Lung (tissue), 17 donors: ENCODE measurements at places on chromosomes 2 and 18. TPM values are rescaled to one million over a fixed set of nuclear protein-coding genes. Genes with fewer than 3 reads are reported as not detected.

The NTSR2 gene
- not detected for total RNA-seq

The FN1 gene
- total RNA-seq, result 1,129 TPM

The MARCHF4 gene
- 0.34 TPM for total RNA-seq

The SNORC gene
- total RNA-seq, result 0.97 TPM

The CAPN14 gene
- total RNA-seq, result 0.21 TPM

The CHST9 gene
- total RNA-seq, result 19.6 TPM

The SPATA3 gene
- total RNA-seq, result not detected

The CNGA3 gene
- 0.40 TPM for total RNA-seq

The BBS5 gene
- 22.5 TPM for total RNA-seq

The KIAA2012 gene
- 5.3 TPM for total RNA-seq

The PCGF1 gene
- 16.7 TPM for total RNA-seq

The GPR39 gene
- total RNA-seq, result 12.4 TPM

- DNase-seq, result no peak
These were observed 392 bp downstream of the ST8SIA3 start for GRCh38 chr18:57352761-57353136.

GRCh38 chr2:105373895-105374401, 24.9 kb downstream of the FHL2 start:
- no peak for DNase-seq

DNA sequence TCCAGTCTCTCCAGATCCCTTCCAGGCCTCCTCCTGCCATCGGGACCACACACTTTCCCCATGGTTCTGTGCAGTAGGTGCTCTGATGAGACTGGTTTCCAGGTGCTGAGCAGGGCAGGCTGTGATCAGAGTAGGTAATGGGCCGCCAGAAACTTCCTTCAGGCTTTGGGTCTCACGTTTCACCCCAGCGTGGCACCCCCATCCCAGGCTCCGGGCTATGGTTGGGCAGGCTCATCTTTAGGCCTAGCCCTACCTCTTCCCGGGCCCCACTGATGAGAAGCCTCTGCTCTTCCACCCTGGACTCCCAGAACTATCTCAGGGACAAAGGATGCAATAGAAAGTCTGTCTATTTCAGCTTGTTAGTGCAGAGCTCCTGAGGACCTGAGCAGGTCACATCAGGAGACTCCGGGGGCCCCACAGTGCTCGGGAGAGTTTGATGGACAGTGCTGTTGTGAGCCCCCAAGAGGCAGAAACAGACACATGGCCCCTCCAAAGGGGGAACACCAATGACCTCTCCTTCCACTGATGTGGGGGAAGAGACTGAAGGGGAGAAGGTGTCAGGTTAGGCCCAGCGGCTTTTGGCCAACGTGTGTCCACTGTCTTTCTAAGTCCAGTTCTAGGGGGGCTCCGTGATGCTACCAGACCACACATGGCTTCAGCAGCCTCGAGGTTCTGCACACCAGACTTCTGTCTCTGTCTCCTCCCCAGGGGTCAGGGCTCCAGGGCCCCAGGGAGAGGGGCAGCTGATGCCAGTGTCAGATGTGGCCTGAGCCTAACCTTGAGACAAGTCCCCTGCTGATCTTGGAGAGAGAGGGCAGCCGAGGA, 5.8 kb upstream of the PROM2 start:
- DNase-seq, result no peak

DNA sequence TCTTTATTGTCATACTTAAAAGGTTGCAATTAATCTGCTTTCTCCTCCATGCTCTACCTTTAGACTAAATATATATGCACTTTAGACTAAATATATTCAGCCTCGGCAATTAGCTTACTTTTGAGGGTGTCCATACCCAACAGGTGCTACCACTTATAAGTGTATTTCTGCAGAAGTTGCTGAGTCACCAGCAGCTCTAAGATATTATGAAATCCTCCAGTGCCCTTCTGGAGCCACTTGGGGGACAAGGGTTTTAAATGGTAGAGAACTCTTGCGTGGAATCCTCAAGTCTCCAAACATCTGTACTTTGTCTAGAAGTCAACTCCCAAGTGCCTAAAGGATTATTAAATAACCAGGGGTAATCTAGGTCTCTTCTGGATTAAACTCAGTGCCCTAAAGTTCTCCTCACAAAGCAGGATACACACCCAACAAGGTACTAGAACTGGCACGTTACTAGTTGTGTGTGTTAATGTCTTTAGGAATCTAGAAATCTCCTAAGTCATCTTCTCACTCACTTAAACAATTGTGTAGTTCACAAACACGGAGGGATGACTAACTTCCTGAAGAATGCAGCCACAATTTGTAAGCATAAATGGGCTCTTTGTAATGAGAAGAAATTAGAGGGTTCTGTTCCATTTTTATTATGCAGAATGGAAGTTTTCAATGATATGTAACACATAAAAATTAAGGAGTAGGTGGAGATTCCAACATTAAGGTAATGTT, 159.7 kb downstream of the CD226 start:
- no peak for DNase-seq

GRCh38 chr18:5451871-5452270, 91.9 kb downstream of the EPB41L3 start:
- DNase-seq, result no peak

DNA sequence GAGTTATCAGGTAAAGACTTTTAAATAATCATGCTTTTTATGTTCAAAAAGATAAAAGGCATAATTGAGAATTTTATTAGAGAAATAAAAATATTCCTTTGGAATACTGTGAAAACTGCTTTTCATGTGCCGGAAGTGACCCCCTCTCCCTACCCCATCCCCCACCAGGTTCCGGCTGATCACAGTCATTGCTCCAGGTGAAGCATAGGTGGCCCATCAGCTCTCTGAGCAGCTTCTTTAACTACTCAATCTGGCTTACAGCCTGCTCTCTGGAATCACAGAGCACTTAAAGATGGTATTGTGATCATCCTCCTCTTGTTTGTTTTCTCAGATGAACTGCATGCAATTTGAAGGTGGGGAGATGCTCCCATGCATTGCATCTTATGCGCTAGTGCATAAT, 257.7 kb downstream of the EN1 start:
- no peak for DNase-seq

- DNase-seq, result no peak
These were observed 3.8 kb upstream of the EGR4 start for GRCh38 chr2:73297151-73297559.

DNA sequence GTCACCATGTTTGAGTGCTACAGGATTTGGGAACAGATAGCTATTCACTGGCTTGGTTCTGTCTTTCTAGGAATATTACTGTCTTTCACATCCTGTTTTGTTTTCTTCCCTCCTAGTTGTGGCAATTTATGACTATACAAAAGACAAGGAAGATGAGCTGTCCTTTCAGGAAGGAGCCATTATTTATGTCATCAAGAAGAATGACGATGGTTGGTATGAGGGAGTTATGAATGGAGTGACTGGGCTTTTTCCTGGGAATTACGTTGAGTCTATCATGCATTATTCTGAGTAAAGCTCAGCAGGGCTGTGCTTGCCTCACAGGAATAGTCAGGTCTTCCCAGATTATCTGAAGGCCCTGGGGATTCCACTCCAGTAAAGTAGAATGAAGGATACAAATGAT, 98.9 kb downstream of the ABI2 start:
- no peak for DNase-seq

DNA sequence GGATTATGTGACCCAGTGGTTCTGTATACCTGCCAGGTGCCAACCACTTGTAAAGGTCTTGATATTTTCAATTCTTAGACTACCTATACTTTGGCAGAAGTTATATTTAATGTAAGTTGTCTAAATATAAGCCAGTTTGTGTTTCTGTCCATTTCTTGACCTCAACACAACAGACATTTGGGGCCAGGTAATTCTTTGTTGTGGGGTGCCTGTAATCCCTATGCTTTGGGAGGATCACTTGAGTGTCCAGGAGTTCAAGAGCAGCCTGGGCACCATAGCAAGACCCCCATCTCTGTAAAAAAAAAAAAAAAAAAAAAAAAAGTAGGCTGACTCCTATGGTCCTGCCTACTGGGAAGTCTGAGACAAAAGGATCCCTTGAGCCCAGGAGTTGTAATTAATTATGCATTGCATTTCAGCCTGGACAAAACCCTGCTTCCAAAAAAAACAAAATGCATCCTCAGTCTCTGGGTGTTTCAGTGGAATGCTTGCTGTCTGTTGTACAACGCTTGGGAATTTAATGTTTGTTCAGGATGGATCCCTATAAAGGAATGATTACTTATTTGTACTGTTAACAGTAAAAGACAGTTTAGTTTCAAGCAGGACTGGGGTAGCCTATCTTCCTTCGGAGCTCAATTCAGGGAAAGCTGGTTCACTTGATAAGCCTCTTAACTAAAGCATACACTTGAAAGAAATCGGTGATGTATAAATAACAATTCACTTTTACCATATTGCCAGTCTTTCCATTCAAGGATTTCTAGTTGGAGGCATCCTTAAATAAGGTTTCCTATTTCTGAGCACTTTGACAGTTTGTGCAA, 3.4 kb downstream of the RPS27A start:
- DNase-seq, result no peak

DNA sequence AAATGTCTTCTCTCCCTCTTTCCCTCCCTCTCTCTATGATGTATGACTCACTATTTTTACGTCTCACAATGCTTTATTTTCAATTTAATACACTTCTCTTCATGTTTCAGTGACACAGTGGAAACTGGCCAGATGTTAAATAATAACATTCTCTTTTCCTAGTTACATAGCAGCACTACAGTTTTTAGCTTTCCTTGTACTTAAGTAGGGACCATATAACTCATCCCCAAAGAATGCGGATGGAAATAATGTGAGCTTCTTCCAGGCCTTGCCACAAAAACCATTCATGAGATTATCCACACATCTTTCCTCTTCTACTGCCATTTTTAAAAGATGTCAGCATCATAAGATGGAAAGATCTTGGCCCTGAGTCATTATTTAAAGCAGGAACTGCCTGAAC, 789.4 kb downstream of the LRP1B start:
- DNase-seq, result peak; percentile 4

DNA sequence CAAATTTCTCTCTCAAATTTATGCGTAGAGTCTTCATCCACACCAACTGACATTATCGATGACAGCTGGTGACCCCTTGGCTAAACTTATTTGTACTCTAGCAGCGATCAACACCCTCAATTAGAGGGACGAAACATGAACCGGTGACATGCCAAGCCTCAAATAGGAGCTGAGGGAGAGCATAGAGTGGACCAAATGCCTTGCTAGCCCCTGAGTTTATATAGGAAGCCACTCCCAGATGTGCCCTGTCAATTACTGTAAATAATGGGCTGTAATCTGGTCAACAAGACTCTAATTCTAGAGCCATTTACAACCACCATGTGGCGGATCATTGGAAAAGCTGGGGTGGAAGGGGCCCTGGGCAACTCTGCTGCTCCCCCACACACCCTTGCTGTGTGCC, 47.6 kb upstream of the FHL2 start:
- DNase-seq, result no peak

DNA sequence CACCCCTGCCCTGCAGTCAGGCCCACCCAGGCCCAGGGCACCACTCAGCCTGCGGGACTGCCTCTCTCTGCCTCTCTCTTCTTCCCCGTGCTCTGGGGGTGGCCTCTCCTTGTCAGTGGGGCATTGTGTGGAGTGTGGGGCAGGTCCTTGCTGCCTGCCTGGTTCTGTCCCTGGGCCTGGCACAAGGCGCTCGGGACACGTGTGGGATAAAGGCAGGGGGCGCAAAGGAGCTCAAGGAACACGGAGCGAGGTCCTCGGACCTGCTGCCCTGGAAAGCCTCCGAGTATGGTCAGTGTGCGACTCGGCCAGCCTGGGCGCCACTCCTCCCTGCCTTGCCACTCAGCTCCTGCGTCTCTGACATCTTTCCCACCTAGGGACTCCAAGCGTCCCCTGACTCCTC, 262.2 kb downstream of the HDAC4 start:
- DNase-seq, result no peak

GRCh38 chr2:128362176-128362888, 43.7 kb upstream of the HS6ST1 start:
- no peak for DNase-seq

GRCh38 chr18:61608316-61608715, 275.1 kb downstream of the CDH20 start:
- no peak for DNase-seq

DNA sequence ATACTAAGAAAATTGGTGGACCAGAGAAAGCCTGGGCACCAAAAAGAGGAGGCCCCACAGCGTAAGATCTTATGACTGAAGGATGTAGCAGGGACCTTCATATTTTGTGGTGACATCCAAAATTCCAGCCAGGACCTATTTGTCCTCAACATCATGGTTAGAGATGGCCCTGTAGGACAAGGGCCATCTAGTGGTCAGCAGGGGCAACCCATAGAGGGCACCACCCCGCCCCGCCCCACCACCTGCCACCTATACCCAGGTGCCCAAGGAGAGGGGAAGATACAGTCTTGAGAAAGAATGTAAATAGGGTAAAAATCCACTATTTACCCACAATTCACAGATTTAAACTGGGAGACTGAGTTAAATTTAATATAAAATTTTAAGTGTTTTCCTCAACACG, 59.6 kb upstream of the TMEM163 start:
- no peak for DNase-seq

DNA sequence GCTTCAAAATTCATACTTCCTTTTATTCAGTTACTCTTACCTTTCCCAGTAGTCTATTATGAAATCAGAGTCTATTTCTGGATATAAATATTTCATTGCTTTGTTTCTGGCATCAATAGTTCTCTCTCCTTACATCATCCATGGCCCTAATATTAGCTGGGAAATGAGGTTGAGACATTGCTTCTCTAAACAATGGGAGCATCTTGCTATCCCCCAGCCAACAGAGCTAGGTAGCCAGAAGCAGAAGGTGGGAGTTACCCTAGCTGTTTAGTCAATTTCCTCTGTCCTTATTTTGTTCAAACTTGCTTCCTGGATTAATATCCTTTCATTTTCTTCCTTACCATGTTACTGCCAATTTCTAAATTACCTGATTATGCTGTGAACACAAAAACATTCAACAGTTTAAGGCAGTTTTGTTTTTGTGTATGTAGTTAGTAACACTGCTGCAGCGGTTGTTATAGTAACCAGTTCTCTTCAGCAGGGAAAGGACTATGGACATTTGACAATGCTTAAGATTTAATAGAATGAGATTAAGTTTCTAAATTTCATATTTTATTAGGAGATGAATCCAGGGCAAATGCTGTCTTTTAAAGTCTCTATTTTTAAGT, 160.5 kb upstream of the KCNJ3 start:
- DNase-seq, result no peak

- DNase-seq, result peak; percentile 28
These were observed 87.5 kb upstream of the RIOK3 start for GRCh38 chr18:23365602-23366001.

DNA sequence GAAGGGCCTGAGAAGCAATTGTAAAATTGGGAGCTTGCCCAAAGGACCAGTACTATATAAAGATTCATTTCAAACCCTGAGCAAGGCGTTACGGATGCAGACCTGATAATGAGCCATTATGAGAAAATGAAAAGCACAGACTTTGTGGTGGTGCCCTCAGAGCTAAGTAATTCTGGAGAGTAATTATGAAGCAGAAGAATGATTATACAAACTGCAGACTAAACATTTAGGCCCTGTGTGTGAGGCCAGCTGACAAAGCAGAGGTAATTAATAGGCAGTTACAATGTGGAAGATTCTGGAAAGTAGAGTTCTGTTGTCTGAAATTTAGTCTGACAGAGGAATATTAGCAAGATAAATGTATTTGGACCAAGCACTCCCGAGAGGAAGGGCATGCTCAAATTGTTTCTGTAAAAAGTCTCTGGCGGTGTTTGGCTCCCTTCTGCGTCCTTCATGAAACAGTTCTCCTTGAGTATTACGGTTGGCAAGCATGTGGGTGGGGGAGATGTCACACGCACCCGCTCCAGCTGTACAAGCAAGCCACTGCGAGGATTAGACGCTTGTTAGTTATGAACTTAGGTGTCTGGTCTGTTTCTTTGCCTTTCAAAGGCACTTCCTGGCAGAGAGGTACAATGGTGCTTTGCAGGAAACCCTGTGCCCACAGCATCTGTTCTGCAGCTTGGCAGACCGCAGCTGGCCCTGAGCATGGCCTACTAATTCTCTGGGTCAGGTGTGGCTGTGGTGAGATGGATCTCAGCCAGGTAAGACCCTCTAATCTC, 45.5 kb downstream of the CDC42EP3 start:
- DNase-seq, result peak; percentile 64
